ENCODE measurements at places on chromosomes 7 and 10. TPM values are rescaled to one million over a fixed set of nuclear protein-coding genes. Genes with fewer than 3 reads are reported as not detected.

GRCh38 chr10:65570143-65571010, 1355.5 kb upstream of the LRRTM3 start:
- ATAC-seq: no peak

GRCh38 chr10:62527019-62527827, 153.1 kb downstream of the ZNF365 start:
- ATAC-seq: no peak

DNA sequence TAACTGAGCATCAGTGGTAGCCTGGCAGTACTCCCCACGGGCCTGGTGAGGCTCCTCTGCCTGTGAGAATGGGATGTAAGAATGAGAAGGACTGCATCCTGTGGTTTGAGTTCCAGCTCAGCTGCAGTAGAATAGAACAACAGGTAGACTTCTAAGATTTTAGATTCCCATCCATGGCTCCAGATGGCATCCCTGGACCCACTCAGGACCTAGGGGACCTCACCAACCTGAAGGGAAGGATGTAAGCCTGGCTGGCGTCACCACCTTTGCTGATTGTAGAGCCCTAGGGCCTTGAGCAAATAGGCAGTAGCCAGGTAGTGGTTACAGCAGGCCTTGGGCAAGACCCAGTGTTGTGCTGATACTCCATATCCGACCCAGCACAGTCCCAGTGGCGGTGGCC, 9.6 kb upstream of the AOC1 start:
- no peak for ATAC-seq

DNA sequence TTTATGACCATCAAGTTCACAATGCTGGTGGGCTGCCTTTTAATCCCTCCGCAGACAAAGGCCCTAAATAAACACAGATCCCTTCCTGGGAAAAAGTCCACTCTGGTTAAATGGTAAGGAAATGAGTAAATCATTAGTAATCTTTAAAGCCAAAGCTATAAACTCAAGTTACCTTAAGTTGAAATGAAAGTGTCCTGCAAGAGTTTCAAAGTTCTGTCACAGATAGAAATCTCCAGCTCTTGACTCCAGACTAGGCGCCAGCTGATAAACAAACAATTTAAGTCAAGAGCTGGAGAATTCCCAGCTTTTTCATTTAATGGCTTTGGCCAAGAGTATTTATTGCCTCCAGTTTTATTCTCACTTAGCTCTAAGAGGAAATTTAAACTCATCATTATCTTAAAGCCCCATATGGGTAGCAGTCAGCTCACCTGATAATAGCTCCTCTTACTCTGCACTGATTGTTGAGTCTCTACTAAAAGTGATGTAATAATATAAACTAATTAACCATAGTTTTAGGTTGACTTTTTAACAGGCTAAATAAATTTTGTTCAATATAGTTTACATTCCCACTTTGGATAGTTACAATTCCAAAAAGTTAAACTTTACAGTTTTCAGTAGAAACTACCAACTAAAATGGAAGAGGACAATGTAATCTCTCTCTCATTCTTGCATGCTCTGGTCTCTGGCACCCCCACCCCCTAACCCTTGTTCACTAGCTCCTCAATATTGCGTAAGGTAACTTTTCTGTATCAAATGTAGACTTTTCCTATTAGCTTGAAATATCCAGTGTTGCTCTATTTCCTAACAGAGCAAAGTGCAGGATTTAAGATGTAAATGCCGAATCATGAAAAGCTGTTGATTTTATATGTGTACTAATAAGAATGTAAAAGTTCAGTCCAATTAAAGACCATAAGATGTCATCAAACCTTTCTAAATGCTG, 56.1 kb downstream of the HIBADH start:
- no peak for ATAC-seq

DNA sequence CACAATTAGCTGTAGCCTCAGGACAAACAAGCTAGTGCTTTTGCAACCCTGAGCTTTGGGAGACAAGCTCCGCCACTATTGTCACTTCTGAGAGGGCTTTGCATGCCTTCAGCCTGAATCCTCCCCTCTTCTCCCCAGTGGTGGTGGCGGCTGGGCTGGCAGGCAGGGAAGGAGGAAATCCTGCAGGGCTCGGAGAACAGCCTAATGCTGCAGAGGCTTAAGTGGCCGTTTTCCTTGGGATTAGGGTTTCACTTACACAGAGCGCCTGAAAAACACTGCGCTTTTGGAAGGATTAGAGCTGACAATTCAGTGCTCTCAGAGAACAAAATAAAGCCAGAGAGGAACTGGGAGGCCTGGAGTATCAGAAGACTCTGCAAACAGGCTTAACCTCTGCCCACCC, 71.3 kb downstream of the PAX2 start:
- ATAC-seq: no peak

CLIP2 gene
- 34.8 TPM for total RNA-seq

Data from motor neuron (in vitro differentiated cells).